Right renal cortex interstitium (tissue), 3 donors: ENCODE measurements at places on chromosomes 3 and 15.

DNA sequence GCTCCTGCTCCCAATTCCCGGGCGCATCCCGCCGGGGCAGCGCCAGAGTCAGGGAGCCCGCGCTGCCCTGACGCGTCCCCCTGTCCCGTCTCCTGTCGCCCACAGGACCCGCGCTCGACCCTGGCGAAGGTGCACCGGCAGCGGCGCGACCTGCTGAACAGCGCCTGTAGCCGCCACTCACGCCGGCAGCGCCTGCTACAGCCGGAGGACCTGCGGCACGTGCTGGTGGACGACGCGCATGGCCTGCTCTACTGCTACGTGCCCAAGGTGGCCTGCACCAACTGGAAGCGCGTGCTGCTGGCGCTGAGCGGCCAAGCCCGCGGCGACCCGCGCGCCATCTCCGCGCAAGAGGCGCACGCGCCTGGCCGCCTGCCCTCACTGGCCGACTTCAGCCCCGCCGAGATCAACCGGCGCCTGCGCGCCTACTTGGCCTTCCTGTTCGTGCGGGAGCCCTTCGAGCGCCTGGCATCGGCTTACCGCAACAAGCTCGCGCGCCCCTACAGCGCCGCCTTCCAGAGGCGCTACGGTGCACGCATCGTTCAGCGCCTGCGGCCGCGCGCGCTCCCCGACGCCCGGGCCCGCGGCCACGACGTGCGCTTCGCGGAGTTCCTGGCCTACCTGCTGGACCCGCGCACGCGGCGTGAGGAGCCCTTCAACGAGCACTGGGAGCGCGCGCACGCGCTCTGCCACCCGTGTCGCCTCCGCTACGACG is 16.9 kb downstream of the C3orf22 start:
- no peak for DNase-seq

GRCh38 chr3:34001022-34001421 is 202.6 kb downstream of the PDCD6IP start:
- DNase-seq: no peak

DNA sequence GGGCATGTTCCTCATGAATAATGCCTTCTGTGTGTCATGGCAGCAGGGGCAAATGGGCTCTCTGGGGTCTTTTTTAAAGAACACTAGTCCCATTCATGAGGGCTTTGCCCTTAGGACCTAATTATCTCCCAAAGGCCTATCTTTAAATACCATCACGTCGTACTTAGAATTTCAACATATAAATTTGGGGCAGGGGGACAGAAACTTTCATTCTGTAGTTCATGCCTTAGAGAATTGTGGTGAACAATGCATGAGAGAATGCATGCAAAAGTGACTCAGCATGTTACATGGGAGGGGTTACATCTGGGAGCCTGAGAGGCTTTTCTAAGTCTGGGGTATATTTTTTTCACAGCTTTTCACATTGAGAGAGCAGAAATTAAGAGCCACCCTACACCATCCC is 208.5 kb upstream of the ROPN1 start:
- DNase-seq: no peak

DNA sequence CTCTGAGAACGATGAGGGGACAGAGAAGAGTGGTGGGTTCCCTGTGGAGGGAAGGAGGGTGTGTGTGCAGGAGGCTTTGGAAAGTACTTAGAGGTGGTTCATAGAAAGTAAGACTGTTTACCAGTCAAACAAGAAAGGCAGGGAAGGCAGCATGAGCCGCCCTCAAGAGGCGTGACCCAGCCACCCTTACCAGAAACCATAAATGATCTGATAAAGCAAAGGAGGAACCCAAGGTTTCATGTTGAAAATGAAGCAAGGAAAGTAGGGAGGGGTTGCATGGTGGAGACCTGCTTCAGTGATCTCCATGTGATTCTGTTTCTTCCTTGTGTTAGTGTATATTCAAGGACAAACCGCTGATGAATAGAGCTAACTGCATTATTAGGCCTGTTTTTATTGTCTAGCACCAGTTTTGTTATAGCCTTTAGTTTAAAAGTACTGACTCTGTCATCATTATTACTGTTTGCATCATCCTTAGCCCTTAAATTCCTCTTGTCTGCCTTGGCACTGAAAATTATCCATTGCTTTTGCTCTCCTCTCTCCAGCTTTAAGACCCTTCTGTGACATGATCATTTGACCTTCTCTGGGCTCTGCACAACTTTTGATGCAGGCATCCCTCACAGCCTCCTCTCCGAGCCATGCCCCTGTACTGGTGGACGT is 96.1 kb downstream of the STAC start:
- no peak for DNase-seq

DNA sequence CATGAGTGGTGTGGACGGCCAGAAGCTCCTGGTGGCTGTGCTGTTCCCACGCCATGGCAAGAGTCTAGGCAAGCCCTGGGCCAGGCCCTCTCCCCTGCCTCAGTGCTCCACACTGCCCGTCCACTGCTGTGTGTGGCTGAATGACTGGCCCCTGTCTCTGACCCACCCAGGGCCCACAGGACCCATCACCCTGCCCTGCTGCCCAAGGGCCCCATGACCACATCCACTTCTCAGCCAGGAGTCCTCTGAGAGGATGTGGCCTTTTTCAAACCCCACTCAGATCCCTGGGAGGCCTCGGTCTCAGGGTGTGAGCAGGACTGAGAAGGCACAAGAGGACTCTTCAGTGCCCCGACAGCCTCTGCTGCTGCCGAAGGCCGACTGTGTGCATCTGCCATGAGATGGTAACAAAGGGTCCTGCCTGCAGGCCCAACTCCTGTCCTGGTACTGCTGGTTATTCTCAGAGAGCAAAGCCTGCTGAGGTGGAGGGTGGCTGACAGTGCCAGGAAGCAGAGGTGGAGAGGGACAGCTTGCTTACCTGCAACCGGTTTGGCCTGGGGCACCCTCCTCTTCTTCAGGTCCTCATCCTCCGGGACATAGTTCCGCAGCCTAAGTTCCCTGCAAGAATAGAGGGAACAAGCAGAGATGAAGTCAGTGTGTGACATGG is 47.5 kb downstream of the PTH1R start:
- DNase-seq: no peak

DNA sequence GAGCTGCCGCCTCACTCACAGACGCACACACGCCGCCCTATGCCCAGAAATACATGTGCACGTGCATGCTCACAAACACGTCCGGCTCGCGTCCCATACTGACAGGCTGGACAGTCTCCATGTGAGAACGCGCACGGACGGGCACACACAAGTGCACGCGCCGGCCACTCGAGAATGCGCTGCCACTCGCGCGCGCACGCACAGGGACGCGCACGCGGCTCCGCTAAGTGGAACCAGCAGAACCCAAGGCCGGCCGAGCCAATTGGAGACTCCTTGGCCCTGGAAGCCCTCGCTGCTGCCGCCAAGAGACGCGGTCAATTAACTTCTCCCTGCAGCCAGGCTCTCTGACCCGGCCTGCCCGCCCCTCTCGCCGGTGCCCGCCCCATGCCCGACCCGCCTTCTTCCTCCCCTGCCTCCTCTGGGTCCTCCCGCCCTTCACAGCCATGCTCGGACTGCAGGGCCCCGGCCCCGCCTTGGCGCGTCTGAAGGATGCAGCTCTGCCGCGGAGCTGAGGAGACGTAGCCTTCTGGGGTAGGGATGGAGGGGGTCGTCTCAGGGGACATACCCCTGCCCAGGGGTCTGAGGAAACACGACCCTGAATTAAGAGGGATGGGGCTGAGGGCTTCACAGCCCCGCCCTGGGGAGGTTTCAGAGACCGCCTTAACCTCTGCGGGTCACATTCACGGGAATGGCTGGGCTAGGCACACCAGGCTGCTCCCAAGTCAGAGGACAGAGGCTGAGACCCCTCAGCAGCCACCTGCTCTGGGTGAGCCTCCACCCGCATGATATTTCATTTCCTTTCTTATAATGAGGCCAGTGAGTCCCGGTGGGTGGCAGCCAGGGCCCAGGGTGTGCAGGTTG is 15.0 kb downstream of the PTH1R start:
- no peak for DNase-seq

GRCh38 chr3:188404124-188404523 is 250.2 kb downstream of the LPP start:
- DNase-seq: no peak

DNA sequence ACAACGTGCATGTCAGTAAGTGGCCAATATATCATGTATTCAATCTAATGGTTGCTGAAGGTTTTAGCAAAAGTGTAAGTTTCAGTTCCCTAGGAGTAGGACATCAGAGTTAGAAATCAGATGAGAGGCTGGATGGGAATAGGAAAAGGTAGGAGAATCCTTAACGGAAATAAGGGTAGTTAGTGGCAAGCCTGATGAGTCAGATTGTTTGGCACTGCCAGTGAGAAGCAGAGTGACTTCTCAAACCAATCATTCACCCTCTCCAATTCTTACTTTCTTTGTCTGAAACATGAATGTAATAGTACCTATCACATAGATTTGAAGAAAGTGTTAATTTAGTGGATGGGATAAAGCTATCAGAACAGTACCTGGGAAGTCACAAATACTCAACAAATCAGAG is 894.0 kb downstream of the NTRK3 start:
- no peak for DNase-seq

DNA sequence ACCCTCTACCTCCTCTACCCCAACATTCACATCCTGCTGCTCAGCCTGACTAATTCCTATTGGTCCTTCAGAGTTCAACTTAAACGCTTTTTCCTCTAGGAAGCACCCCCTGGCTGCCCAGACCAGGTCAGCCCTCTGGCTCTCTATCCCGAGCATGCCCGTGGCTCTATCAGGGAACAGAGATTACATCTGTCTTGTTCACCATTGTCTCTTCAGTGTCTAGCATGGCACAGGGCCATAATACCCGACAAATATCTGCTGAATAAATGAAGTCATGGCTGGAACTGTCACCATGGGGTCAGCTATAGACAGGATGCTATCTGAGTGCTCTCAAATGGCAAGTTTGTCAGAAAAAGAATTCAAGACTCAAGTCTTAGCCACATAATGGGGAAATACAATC is 296.9 kb upstream of the CHRNA7 start:
- DNase-seq: no peak

DNA sequence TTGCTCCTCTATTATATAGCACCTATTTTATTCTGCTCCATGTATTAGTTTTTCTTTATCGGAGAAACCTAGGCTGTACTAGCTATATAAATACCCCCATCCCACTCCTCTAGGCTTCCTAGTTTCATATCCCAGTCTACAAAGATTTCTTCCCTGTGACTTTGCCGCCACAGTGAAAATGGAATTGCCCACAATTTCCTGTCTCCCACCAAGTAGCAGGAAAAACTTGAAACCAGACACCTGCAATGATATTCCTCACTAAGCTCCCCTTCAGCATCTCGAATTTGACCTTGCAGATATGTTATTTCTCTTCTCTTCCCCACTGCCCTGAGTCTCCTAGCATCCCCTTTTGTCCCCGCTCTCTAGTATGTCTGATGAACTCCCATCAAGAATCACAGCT is 685.8 kb upstream of the CCDC54 start:
- no peak for DNase-seq

GRCh38 chr3:54447427-54447826 is 325.1 kb downstream of the CACNA2D3 start:
- no peak for DNase-seq

GRCh38 chr3:149566292-149566975 is 91.4 kb downstream of the WWTR1 start:
- no peak for DNase-seq

DNA sequence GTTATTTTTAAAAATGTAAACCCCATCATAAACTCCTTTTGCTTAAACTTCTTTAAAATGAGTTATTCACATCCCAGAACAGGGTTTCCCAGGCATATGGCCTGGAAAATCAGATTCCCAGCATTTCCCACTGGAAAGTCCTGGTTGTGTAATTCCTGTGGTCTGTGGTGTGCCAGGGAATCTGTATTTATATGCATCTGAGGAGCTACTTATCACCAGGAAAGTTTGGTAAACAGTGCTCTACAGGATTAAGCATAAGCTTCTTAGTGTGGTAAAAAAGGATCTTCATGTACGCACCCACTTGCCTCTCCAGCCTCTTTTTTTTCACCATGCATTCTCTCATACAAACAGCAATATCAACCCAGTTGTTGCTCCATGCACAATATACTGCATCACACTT is 28.2 kb downstream of the MEIS2 start:
- no peak for DNase-seq

GRCh38 chr3:163776743-163777142 is 1301.6 kb downstream of the SI start:
- no peak for DNase-seq

DNA sequence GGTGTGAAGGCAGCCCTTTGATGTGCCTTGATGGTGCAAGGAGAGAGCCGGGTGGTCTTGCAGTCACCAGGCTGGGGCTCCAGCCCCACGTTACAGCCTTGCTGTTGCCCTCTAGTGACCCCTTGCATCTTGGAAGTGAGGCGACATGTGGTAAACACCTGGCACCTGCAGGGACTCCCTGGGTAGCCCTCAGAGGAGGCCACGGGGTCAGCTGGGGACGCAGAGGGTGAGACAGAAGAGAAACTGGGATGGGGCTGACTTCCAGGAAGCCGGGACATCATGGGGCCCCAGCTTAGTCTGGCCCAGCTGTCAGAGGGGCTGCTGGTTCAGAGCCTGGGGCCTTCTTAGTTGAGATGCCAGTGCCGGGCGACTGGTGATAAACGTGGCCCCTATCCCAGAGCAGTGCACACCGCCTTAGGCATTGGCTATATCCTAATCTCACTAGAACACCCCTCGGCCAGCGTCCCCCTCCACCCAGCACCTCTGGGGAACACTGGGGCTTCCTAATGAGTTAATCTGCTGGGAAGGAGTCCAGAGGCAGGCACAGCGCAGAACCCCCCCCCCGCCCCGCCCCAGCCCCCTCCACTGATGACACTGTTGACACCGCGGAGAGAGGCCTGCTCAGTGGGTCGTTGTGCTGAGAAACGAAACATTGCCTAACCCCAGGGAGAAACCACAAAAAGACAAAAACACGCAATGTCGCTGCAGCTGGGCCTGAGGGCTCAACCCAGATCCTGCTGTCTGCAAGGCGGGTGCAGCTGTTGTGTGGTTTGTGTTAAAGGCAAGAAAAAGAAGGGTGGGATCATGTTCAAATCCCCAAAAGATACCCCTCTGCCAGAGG is 60.5 kb upstream of the KLF13 start:
- no peak for DNase-seq

DNA sequence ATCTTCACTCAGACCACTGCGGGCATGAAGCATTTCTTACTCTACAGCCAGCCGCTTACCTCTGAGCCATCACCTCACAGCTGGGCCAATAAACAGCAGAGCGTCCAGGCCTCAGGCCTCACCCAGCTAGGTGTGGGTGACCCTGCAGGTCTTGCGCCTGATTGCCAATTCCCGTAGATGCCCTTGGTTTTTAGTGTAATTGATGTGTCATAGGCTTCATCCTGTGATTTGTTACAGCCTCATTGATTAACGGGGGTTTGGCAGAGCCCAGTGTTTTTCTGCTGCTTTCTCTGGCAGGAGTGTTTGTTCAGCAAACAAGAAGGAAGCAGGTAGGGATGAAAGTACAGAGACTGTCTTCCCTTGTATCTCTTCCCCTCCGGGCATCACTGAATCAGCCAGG is 49.6 kb upstream of the BNIP2 start:
- no peak for DNase-seq

GRCh38 chr3:57518276-57518915 is 25.7 kb downstream of the DNAH12 start:
- no peak for DNase-seq

- DNase-seq: no peak
Observed at GRCh38 chr15:73926219-73927002, at the start of gene LOXL1. Gene LOXL1 (plus strand): TSS chr15:73926462. CDS start chr15:73926784, 322 bp downstream.

- no peak for DNase-seq
Observed at GRCh38 chr3:11195201-11195600, 40.9 kb downstream of the HRH1 start.
